ENCODE measurements at places on chromosomes 12 and 14. TPM values are rescaled to one million over a fixed set of nuclear protein-coding genes. Genes with fewer than 3 reads are reported as not detected.

The ZNF84 gene
- total RNA-seq = 24.4 TPM

The SERPINA6 gene
- total RNA-seq = not detected

The C12orf50 gene
- total RNA-seq = not detected

The HOTAIR gene
- total RNA-seq = 1.5 TPM

The HELB gene
- 2.6 TPM for total RNA-seq

The INSM2 gene
- total RNA-seq = 0.10 TPM

The KITLG gene
- 4.8 TPM for total RNA-seq

GRCh38 chr12:29662734-29663323 is 120.9 kb downstream of the TMTC1 start:
- peak overlapping the region; percentile 19 for H3K27ac ChIP-seq
- H3K4me1 ChIP-seq = peaks cover 15% of the 10 kb centered on the region
- no peaks in the 10 kb centered on the region for H3K27me3 ChIP-seq
- DNase-seq = no peak
- no peak overlapping the region for H3K4me3 ChIP-seq

DNA sequence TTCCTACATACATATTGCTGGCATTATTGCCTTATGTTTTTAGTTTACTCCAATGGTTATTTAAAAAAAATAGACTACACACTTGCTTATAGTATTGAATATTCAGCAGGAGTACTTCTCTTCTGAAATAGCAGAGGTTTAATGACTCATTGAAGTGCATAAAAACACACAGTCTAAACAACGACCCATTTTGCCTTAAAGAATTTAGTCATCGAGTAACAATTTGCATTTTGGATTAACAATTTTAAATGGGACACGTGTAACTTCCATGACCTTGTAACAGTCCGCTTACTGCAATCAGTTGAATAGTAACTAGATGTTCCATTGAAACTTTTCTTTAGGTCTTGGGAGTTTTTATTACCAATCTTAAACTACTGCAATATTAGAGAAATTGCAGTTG is 9.0 kb downstream of the TRHDE start:
- H3K4me1 ChIP-seq = no peaks in the 10 kb centered on the region
- H3K27me3 ChIP-seq = no peaks in the 10 kb centered on the region

DNA sequence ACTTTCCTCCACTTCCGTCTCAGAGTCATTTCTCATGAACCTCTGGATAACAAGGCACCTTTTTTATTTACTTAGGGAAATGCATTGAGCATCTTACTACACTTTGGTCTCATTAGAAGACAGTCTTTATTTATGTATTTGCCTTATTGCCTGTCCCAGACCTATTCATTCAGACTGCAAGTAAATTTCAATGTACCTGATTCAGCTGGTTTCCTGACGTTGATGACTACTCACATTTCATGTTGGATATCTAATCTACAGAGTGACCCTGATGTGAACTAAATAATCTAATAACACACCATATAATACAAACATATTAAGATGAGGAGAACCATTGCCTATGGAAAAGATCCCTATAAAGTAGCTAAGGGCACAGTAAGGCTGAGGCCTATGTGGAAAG is 267.7 kb downstream of the SLC6A15 start:
- no peak overlapping the region for H3K27ac ChIP-seq
- DNase-seq = no peak
- H3K4me3 ChIP-seq = no peak overlapping the region
- H3K36me3 ChIP-seq = no peaks in the 10 kb centered on the region
- H3K4me1 ChIP-seq = no peaks in the 10 kb centered on the region
- H3K27me3 ChIP-seq = no peaks in the 10 kb centered on the region

DNA sequence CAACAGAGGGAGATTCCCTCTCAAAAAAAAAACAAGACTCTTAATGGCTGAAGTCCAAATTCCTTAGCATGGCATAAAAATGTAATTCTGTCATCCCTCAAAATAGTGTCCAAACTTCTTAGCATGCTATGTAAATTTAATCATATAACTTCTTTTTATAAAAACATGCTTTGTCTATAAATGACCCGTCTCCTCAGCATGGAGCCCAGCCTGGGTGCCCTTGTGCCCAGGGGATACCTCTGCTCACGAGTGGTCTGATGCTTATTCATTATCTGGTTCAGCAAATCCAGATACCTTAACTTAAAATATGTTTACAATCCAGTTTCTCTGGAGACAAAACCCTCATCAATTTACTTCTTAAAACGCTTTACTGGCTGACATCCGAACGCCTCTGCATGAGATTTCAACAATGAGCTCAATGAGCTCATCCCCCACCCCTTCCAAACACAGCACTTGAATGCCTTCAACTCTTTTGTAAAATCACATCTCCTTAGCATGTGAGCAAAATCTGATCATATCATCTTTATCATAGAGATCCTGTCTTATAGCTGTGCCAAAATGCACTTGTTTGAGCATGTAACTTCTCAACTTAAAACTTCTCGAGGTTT is 15.7 kb downstream of the RTL1 start:
- H3K4me3 ChIP-seq = no peak overlapping the region
- peaks cover 6% of the 10 kb centered on the region for H3K36me3 ChIP-seq
- no peak overlapping the region for H3K27ac ChIP-seq
- DNase-seq = no peak
- peaks cover 49% of the 10 kb centered on the region for H3K27me3 ChIP-seq

DNA sequence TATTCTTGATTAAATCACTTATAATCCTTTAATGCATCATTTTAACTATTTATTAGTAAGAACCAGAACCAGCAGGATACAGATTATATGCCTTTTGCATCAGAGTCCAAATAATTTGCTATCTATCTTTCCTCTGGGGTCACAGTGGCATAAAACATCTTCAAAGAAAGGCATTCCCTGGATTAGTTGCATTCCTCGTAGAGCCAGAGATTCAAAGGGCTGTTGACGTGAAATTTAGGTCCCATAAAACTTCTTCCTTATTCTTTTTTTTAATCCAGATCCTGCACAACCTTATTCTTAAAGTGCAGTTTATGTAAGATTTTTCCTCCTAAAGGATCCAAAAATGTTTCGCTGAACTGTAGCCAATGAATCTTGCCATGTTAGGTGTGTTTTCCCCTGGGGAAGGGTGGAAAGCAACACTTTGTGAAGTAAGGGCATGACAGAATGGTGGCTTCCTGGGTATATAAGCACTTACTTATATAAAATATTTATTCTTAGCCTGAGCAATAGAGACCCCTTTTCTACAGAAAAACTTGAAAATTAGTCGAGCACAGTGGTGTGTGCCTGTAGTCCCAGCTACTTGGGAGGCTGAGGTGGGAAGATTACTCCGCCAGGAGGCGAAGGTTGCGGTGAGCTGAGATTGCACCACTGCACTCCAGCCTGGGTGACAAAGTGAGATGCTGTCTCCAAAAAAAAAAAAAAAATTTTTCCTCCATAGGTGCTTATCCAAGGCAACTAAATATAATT is 208.7 kb downstream of the PCNX1 start:
- H3K27me3 ChIP-seq = no peaks in the 10 kb centered on the region
- H3K36me3 ChIP-seq = peaks cover 33% of the 10 kb centered on the region
- no peak for DNase-seq
- H3K4me3 ChIP-seq = no peak overlapping the region

DNA sequence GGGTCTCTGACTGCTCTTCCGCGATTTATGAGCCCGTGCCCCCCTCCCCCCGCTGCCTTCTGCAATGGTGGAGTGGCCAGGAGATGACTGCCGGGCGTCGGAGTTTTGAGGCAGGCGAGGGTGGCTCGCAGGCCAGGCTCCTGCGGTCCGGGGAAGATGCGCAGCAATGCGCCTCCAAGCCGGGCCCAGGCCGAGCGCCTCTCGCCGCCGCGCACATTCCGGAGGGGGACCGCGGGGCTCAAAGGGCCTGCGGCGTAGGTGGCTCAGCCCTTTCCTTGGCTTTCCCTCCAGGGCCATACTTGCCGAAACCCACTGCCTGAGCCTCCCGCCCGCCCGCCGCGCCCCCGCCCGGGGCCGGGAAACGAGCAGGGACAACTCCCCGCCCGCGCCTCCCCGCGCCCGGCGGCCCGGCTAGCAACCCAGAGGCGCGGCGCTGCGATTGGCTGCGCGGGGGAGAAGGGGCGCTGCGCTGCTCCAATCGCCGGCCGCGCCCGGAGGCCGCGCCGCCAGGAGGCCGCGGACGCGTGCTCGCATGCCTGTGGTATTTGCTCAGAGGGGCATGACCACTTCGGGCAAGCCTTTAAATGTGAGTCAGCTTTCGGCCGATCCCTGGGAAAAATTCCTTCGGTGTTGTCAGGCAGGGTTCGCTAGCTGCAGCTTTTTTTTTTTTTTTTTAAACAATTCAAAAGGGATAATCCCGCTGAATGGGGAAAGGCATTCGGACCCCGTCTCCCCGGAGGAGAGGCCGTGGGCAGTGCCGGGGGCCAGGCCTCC is 157.9 kb upstream of the PARP11 start:
- peak overlapping the region; percentile 62 for H3K4me3 ChIP-seq
- H3K4me1 ChIP-seq = peaks cover 19% of the 10 kb centered on the region

GRCh38 chr12:59484575-59484974 is 111.3 kb upstream of the SLC16A7 start:
- H3K4me1 ChIP-seq = no peaks in the 10 kb centered on the region
- no peak overlapping the region for H3K27ac ChIP-seq
- H3K4me3 ChIP-seq = no peak overlapping the region
- no peak for DNase-seq

- H3K27me3 ChIP-seq = no peaks in the 10 kb centered on the region
- H3K36me3 ChIP-seq = peaks cover 5% of the 10 kb centered on the region
- H3K4me1 ChIP-seq = peaks cover 11% of the 10 kb centered on the region
- DNase-seq = no peak
Measured at GRCh38 chr14:29800961-29801360, 126.7 kb downstream of the PRKD1 start.

- DNase-seq = no peak
- no peak overlapping the region for H3K4me3 ChIP-seq
- peaks cover 7% of the 10 kb centered on the region for H3K4me1 ChIP-seq
Measured at GRCh38 chr12:92275443-92276154, 130.0 kb upstream of the BTG1 start.

- no peak for DNase-seq
- no peak overlapping the region for H3K4me3 ChIP-seq
- H3K36me3 ChIP-seq = no peaks in the 10 kb centered on the region
- H3K4me1 ChIP-seq = no peaks in the 10 kb centered on the region
Measured at GRCh38 chr14:79704041-79704807, 507.1 kb downstream of the DIO2 start.

- no peak overlapping the region for H3K27ac ChIP-seq
- peaks cover 10% of the 10 kb centered on the region for H3K27me3 ChIP-seq
- no peak overlapping the region for H3K4me3 ChIP-seq
- DNase-seq = no peak
Measured at GRCh38 chr12:40668099-40668529, 24.1 kb upstream of the CNTN1 start.

DNA sequence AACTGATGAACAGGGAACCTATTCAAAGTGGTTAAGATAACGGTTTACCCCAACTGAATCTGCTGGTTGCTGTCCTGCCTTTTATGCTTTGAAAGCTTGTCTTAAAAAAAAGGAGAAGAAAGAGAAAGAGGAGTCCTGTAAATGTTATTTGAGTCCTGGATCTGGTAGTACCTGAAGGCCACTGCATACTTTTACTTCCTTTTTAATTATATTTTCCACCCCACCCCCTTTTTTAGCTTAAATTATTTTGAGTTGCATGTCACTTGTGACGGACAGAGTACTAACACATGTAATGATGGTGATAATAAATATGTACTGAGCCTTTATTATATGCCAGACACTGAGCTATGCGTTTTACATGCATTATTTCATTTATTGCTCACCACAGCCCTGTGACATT is 2.5 kb upstream of the AMIGO2 start:
- H3K36me3 ChIP-seq = no peaks in the 10 kb centered on the region
- DNase-seq = no peak

DNA sequence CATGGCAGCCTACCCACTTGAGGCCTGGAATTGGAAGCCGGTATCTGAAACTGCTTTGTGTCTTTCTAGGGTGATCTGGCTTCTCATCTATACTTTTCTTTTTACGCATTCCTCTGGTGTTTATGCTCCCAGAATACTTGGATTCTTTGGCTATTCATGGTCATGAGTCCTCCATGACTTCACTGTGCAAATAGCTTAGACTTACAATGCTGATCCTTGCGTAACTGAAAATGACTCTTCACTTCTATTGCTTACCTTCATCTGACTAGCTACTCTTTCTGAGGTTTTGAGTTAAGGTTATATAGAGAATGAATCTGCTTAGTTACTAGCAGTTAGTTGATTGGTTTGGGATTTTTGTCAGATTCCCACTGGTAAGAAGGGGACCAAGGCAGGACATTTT is 121.7 kb upstream of the NOVA1 start:
- no peaks in the 10 kb centered on the region for H3K36me3 ChIP-seq
- H3K27ac ChIP-seq = no peak overlapping the region
- no peaks in the 10 kb centered on the region for H3K27me3 ChIP-seq
- DNase-seq = no peak

DNA sequence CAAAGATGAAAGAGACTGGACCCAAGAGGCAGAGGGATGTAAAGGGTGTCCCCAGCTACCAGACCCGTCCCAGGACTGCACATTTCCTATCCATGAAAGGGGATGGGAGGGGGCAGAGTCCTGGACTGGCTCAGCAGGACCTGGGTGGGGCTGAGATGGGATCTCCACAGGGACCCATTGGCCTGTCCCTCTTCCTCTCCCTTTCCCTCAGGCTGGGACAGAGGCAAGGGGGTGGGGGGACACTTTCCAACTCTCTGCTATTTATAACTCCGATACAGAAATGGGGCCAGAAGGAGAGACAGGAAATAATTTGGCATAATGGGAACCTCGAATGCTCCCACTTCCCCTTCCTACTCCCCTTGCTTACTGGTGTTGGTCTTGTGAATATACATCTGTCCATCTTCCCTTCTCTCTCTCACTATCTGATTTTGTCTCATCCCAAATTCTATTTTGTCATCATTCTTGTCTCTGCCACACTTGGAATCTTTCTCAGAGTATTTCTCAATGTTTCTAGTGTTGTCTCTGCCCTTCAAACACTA is 1.1 kb upstream of the ITGA7 start:
- H3K27ac ChIP-seq = no peak overlapping the region
- peaks cover 38% of the 10 kb centered on the region for H3K27me3 ChIP-seq
- peak overlapping the region; percentile 7 for H3K4me3 ChIP-seq
- peaks cover 21% of the 10 kb centered on the region for H3K4me1 ChIP-seq
- no peaks in the 10 kb centered on the region for H3K36me3 ChIP-seq

DNA sequence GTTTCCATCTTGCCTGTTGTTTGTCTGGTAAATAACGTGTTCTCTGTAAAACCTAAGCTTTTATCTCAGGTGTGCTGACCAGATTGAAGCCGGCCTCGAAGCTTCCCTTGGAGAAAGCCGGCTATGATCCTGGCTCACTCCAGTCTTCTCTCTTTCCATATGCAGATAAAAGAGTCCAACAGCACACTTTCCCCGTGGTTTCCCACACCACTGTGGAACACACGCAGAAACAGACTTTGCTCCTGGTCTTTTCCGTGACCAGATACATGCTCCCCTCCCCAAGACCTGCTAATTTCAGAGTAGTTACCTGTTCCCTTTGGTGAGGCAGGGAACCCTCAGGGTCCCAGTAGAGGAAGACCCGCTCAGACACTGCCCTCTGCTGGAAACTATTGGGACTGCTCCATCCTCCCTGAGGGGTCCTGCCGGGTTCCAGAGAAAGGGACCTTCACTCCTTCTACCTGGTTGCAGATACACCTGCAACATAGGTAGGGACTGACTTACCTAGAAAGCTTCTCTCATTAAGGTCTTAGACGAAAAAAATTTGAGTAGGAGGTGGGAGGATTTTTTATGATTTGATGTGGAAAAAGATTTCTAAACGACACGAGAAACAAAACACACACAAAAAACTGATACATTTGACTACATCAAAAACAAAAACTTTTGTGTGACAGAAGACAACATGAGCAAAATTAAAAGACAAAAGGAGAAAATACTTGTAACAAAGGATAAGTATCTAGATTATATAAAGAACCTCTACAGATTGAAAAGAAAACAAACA is 415.4 kb upstream of the CCDC196 start:
- no peak overlapping the region for H3K4me3 ChIP-seq
- no peaks in the 10 kb centered on the region for H3K36me3 ChIP-seq
- peaks cover 15% of the 10 kb centered on the region for H3K4me1 ChIP-seq
- H3K27me3 ChIP-seq = peaks cover 25% of the 10 kb centered on the region
- DNase-seq = peak; percentile 62
